Muscle of leg (tissue), 16 donors: ENCODE measurements at places on chromosomes 7 and 10.

DNA sequence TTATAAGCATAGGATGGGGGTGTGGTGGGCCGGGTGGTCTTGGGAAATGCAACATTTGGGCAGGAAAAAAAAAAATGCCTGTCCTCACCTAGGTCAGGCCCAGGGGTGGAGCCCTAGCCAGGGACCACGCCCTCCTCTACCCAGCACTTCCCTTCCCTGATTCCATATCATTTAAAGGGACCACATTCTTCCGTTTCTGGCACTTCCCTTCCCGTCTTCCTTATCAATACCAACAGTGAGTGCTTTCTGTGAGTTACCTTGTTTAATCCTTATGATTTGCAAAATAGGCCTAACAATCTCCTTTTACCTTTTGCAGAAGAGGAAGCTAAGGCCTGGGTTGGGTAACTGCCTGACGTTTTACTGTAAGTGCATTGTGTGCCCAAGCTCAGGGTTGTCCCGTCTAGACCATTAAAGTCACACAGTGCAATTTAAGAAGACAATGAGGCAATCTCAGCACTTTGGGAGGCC, 16.7 kb upstream of the C10orf95 start:
- DNase-seq: no peak

DNA sequence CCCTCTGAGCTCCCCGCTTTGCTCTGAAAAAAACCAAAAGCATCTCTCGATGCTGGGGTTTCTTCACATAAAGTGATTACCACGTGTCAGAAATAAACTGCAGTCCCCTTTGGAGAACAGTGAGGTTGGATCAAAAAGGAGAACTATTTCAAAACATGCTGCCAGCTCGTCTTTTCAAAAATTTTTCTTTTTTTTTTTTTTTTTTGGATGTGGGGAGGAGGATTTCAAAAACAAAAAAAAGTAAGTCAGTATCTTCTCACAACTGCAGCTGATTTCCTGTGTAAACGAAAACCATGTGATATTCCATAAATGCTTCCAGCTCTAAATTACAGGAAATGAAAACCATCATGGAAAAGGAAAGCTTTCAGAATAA, 155.0 kb upstream of the LYZL2 start:
- DNase-seq: peak; percentile 97

DNA sequence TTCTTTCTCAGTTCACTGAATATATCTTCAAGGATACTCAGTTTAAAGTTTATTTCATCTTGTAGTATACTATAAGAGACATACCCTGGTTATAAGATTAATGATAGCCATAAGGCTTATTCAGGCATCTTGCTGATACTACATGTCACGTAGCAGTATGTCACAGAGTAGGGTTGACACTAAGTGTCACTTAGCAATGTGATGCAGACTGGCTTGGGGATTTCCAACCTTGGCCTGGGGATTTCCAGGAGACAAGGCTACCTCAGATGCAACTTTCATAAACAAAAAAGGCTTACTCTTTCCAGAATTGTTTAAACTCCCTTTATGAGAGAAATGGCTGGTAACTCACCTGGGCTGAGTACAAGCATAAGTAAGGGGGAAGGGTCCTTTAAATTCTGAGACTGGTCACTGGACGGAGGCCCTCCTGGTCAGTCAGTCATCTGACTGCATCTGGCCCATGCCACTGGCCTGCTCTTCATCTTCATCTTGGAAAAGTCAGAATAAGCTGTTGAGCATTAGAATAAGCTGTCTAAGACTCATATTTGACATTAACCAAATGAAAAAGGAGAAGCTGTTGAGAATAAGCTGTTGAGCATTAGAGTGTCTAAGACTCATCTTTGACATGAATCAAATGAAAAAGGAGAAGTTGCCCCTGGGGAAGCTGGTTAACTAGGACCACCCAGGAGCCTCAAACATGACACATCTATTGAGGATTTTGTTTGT, 9.5 kb downstream of the SLC13A1 start:
- no peak for DNase-seq

GRCh38 chr7:36966636-36967035, 242.3 kb upstream of the AOAH start:
- DNase-seq: peak; percentile 53

DNA sequence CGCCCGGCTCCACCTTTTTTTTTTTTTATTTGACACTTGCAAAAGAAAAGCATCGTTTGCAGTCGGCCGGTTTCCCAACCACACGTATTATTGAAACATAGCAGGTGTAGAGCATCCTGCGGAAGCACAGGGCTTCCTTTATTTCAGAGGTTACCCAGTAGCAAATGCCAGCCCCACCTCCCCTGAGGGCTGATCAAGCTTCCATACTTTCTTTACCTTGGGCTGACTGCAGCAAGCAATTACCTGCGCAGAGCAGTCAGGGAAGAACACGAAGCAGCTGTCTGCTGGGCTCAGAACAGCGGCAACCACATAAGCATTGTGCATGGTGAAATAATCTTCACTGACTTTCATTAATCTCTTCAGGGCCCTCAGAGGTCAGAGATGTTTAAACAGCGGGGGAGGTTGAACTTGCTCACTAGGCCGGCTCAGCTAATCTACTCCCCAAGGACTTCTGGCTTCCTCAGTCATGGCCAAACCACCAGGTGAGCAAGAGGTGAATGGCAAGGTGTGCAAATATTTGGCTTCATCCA, 784.7 kb upstream of the AUTS2 start:
- no peak for DNase-seq

DNA sequence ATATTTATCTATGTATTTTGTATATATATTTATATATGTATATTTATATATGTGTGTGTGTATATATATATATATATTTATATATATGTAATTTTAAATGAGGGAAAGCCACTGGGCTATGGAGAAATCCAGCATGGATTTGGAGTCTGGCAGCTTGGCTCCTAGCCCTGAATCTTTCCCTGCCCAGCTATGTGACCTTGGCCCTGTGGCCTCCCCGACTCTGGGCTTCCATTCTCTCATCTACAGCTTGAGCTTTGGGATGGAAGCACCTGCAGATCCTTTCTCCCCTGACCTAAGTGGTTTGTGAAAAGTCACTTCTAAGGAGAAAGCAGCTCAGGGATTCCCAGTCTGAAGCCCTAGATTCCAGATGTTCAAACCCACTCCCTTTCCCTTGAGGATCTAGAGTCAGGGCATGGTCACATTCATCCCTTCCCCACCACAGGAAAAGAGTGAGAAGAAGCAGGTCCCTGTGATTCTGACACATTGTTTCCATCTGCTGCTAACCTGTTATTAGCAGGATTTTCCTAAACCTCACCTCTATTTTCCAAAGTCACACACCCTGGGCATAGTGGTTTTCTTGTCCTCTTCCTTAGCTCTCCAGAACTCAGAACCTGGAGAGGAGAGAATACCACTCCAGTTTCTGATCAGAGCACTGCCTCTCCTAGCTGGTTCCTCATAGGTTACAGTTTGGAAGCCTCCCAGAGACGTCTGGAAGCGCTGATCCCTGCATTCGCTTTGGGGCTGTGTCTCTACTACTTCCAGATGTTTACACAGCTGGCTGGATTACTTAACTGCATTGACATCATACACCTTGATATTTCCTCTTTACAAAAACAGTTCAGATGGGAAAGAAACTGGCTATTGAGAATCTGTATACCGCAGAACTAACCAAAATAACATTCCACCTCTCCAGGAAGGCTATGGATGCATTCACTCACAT, 327.5 kb upstream of the ZMIZ1 start:
- peak; percentile 96 for DNase-seq

DNA sequence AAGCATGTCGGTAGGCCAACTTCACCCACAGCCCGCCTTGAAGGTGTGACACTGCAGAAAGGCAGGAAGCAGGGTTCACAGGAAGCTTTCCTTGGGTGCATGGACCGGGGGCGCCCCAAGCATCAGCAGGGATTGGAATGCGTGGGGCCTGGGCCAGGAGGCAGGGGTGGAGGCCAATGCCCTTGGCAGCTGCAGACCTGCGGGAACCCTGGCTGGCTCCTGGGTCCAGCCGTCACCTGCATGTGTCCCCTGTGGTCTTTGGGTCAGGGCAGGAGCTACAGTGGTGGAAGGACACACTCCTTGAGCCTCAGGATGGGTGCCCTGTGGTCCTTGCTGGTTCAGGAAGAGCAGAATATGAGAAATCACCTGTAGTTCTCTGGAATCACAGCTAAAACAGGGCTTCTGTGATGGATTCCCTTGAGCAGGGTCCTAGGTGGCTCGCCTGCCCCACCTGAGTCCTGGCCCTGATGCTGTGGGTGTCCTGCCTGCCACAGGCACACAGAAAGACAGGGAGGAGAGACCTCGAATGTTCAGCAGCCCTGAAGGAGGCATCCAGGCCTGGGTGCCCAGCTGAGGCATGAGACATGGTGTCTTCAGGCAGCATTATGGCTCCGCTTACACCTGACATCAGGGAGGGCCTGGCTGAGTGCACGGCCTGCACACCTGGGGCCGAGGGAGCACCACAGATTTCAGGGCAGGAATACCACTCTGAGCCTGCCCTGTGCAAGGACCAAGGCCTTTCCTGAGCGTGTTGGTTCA, 15.1 kb downstream of the ANTXRL start:
- DNase-seq: no peak

GRCh38 chr10:97891497-97892167, 42.0 kb downstream of the GOLGA7B start:
- no peak for DNase-seq
